ENCODE measurements at places on chromosomes 6 and 20.

GRCh38 chr6:103011605-103012004, 1618.1 kb downstream of the GRIK2 start:
- DNase-seq: no peak

DNA sequence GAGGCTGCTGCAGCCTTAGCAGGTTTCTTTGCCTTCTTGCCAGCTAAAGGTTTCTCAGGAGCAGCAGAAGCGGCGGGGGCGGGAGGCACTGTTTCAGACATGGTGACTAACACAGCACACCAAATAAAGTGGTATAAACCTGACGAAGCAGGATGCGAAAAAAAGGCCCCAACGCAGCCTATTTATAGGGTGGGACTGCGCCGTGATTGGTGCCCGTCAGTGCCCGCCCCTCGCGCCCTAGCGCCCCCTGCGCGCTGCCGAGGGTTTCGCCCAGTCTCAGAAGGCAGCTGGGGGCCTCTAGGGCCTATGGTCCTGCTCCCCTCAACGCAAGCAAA, 55.0 kb downstream of the TRIM38 start:
- peak; percentile 69 for DNase-seq

- no peak for DNase-seq
Measured at GRCh38 chr6:119676230-119676629, 326.7 kb upstream of the MAN1A1 start.

GRCh38 chr6:70673601-70674000, 5.9 kb downstream of the SMAP1 start:
- DNase-seq: peak; percentile 13

DNA sequence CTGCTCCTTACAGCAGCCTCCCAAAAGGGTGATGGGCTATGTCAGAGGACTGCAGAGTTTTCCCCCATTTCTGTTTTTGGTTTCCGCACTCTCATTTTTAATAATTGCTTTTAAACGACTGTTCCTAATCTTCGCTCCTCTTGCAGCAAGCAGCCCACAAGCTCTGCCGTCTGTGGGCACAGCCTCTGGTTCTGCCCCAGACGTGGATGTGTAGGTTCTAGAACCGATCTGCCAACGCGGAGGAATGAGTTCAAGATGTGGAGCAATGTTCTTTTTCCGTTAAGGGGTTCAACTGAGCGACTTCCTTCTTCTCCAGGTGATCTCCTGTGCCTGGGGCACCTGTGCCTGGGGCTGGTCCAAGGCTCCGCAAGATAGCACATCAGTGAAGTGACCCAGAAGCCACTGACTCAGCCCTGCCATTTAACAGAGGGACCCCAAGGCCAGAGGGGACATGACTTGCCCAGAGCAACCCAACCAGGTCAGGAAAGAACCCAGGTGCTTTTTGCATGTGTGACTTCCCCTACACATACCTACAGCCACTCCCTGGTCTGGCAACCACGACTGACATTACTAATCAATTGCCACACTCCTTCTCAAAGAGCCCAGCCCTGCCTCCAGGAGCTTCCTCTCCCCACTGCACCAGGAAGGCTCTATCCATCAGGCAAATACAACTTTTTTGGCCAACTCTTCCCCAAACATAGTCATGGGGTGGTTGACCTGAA, 22.7 kb downstream of the PMEPA1 start:
- no peak for DNase-seq

DNA sequence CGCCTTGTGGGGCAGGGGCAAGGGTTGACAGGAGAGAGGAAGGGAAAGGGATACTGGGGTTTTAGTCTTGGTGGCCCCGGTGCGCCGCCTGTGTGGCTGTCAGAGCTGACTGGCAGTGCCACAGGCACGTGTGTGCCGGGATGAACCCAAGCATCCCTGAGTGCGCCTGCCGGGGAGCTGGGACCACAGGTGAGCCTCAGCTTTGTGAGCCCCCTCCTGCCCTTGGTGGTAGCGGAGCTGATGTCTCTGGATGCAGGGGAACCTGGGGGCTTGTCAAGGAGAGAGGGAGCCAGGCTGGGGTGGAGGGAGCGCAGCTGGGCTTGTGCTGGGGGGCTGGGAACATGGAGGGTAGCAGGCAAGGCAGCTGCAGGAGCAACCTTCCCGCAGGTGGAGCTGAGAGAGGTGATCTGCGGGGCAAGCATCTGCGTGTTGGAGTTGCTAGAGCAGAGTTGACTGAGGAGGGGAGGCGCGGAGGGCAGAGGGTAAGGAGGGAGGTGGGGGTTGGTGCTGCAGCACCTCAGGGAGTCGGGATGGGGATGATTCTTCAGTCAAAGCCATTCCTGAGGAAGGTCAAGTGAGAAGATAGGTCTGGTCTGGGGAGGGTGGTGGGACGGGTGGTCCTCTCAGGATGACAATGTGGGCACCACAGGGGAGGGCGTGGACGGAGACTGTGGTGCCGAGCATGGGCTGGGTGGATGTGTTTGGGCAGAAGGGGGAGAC, 28.1 kb downstream of the PYGB start:
- DNase-seq: no peak

DNA sequence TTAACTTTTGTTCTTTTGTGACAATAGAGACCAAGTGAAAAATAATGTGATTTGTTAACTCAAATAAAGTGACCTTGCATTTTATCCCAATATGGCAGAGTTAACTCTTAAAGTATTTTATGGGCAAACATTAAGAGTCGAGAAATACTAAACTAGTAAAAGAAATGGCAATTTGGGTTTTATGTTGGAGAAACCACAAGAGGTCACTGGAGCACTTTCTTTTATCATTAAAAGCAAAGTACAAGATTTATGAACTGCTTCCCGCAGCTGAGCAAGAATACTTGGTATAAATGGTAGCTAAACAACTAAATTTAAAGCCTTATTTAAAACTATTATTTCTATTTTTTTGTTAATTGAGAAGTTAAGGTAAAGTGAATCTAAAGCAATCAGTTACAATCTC, 33.5 kb upstream of the MCM9 start:
- DNase-seq: no peak

DNA sequence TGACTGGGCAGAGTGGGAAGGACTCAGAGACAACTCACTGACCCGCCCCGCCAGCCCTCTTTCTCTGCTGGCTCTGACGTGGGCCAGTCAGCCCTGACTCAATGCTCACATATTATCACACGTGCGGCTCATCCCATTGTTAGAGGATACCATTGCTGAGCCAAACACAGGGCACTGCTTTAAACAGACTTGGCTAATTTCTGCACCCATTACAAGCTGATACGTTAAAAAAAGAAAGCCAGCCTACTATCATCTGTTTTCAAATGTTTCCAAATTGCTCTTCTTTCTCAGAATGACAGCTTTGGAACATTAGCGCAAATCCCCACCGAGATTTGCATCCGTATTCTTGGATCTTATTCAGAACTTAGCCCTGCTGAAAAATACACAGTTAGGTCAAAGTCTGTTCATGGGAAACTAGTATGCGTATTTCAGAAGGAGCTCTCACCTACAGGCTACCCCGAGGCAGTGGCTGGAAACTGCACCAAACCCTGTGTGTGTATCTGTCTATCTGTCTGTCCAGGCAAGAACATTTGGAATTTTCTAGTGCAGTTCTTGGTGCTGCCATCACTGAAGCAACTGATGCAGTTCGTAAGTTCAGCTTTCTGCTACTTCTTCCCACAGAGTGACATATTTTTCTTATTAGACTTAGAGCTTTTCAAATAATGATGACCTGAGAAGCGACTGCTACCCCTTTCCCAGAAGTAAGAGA, 32.8 kb downstream of the RAMACL start:
- no peak for DNase-seq

DNA sequence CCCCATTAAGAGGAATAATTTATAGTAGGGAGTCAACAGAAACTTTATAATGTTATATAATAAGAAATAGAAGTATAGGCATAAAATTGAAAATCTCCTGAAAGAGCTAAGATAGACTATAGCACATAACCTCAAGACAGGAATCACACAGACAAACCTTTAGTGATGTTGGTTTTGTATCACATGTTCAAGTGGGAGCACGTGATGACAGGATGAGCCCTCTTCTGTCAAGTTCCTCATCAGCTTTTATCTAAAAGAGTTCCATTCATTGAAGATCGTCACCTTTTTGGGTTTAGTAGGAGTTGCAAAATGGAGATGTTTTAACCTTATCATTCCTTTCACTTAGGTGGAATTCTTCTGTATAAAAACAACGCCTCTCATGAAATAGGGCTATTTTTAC, 127.0 kb downstream of the MCHR2 start:
- no peak for DNase-seq

DNA sequence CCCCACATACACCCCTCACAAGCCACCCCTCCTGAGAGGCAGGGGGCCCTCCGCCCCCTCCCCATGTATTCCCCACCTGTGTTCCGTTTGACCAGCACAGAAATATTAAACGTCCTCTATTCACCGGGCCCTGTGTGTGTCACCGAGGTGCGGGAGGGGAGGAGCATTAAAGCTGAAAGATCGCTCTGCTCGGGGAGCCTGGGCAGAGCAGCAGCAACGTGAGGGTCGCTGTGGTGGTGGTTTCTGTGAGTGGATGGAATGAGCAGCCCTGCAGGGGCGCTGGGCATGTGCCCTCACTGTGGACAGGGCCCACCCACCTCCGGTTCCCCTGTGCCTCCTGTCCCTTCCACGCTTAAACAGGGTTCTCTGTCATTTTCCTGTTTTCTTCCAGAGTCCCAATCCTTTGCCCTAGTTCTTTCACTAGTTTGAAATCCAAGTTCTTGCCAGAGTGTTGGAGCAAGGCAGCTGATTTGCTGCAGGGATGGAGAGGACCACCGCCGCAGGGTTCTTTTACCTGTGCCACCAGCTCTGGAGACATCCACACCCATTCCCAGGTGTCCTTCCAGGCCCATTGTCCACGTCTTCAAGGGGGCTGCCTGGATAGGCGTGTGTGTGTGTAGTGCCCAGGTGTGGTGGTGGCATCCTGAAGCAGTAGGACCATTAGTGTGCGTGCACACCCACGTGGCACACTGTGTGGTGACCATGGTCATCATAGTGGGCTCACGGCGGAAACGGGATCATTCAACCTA, 37.6 kb upstream of the MDFI start:
- DNase-seq: no peak

GRCh38 chr20:57387463-57387862, 3.7 kb upstream of the RBM38 start:
- DNase-seq: no peak

All from T-helper 2 cell (primary cell).